ENCODE measurements at places on chromosomes 5 and 9.
A peak's percentile ranks its signal among the peaks of the same experiment; 100 is the strongest.

DNA sequence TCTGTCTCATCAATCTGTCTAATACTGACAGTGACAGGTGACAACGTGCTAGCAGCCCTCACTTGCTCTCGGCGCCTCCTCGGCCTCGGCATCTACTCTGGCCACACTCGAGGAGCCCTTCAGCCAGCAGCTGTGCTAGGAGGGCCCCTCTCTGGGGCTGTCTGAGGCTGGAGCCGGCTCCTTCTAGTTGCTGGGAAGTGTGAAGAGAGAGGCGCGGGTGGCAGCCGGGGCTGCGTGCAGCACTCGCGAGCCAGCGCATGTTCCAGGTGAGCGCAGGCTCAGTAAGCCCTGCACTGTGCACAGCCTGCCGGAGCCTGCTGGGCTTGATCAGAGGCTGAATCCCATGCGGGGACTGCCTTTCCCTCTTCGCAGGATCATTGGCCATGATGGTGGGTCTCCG lies 330.7 kb downstream of the CDH10 start:
- no peak for DNase-seq

- DNase-seq = no peak
These were observed 157.5 kb downstream of the COL23A1 start for GRCh38 chr5:178432421-178433272.

- no peak for DNase-seq
These were observed 75.7 kb downstream of the PIP5K1B start for GRCh38 chr9:68780720-68781119.

DNA sequence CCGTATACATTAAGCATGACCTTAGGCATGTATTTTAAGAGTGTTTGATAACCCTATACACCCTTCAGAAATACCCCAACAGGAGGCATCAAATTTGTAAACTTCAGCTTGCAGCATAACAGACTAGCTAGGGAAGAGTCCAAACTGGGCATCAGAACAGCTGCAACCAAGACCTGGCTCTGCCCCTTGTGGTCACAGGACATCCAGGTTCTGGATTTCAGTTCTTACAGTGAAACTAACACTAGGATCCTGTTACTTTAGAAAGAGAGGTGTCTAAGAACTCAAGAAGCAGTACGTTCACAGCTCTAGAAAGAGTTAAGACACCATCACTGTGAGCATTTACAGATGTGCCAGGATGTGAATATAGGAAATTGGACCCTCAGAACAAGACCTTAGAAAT lies 229.8 kb downstream of the BNC2 start:
- no peak for DNase-seq

- no peak for DNase-seq
These were observed 119.3 kb downstream of the SNCAIP start for GRCh38 chr5:122431298-122431697.

DNA sequence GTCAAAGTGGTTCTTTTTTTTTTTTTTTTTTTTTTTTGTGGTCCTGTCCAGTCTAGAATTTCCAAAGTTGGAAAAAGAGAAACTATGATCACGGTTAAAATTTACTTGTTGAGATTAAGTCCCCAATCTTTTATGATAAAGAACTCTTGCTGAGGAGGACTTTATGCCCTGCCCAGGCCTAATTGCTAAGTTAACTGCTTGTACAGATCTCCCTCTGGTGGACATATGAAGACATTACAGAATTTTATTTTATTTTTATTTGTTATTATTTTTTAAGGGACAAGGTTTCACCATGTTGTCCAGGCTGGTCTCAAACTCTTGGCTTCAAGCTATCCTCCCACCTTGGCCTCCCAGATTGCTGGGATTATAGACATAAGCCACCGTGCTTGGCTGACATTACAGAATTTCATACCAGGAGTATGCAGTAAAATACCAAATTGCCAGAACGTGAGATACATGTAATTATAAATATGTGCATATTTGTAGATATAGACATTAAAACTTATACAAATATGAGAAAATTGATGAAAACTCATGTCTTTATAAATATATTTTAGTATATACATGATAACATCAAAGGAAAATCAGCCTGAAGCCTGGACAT lies 91.2 kb downstream of the RFK start:
- DNase-seq = no peak

GRCh38 chr9:69532396-69532795 lies 139.8 kb downstream of the APBA1 start:
- no peak for DNase-seq

GRCh38 chr5:169701910-169702451 lies 64.9 kb downstream of the DOCK2 start:
- no peak for DNase-seq

DNA sequence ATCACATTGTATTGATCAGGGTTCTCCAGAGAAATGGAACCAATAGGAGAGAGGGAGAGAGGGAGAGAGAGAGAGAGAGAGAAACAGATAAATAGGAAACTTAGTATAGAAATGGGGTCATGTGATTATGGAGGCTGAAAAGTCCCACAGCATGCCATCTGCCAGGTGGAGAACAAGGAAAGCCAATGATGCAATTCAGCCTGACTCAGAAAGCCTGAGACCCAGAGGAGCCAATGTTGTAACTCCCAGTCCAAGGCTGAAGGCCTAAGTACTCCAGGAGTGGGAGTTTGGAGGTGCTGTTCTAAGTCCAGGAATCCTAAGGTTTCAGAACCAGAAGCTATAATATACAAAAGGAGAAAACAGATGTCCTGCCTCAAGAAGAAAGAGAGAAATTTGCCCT lies 48.4 kb upstream of the ISOC1 start:
- no peak for DNase-seq

- no peak for DNase-seq
These were observed 49.5 kb upstream of the SARDH start for GRCh38 chr9:133787754-133788025.

- peak; percentile 85 for DNase-seq
These were observed 17.2 kb upstream of the SIL1 start for GRCh38 chr5:139215107-139215975.

DNA sequence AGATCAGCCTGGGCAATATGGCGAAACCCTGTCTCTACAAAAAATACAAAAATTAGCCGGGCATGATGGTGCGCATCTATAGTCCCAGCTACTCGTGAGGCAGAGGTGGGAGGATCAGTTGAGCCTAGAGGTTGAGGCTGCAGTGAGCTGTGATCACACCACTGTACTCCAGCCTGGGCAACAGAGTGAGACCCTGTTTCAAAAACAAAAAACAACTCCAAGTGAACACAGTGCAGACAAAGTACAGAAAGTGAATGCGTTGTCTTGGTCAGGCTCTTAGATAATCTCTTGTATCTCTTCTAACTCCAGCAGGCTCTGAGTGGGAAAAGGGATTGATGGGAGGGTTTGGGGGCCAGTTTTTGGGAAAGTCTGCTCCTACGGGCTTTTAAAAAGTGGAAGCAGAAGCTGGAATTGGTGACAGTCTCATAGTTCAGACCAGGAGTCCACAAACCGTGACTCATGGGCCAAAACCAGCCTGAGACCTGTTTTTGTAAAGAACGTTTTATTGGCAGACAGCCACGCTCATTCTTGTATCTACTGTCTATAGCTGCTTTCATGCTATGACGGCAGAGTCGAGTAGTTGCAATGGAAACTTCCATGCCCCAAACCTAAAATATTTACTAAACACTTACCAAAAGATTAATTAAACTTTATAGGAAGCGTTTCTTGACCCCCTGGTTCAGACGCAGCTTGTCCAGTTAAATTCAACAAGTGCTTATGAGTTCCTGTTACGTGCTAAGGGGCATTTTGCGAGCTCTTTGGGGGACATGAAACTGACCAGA lies 32.9 kb downstream of the NDST1 start:
- no peak for DNase-seq

GRCh38 chr5:136484808-136485325 lies 119.5 kb upstream of the TRPC7 start:
- DNase-seq = no peak

DNA sequence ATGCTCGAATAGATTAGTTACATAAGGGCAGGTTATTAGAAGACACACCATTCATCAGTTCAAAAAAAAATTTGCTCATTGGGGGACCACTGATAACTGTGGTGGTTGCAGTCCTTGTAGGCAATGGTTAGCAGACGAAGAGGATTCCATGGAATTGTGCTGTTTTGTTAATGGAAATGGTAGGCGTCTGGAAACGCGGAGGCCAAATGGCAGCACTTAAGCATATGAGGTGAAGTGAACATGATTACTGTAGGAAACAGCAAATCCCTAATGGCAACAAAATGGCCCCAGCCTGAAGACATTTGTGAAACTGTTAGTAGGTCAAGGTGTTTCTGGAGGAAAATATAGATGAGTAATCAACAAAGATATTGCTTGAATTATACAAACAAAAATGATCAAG lies 535.4 kb upstream of the PTPRD start:
- no peak for DNase-seq

GRCh38 chr9:38670542-38671371 lies 49.2 kb downstream of the FAM240B start:
- DNase-seq = no peak

DNA sequence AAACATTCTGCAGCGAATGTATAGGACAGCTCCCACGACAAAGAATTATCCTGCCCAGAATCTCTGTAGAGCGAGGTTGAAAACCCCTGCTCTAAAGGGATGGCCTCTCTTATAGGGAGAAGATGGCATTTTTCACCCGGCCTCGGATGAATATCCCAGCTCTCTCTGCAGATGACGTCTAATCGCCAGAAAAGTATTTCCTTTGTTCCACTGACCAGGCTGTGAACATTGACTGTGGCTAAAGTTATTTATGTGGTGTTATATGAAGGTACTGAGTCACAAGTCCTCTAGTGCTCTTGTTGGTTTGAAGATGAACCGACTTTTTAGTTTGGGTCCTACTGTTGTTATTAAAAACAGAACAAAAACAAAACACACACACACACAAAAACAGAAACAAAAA lies 17.4 kb upstream of the RARS1 start:
- DNase-seq = no peak

DNA sequence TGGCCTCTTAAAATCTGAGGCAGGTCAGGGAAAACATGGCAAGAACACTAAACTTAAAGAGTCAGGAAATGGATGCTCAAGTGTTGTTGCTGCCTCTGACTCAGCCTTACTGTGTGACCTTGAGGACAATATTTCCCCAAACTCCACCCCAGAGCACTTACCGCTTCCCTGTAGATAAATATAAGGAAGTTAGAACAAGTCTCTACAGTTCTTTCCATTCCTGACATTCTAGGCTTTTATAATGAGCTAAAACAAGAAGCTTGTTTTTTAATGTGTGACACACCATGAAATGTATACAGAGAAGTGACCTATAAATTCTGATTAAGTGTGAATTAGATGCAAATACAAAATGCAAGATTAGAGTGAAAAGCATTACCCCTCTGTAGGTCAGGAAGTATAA lies 129.3 kb downstream of the GRIA1 start:
- DNase-seq = no peak

GRCh38 chr5:135920199-135920598 lies 24.6 kb upstream of the IL9 start:
- no peak for DNase-seq

- DNase-seq = no peak
These were observed 110.4 kb upstream of the ZNF462 start for GRCh38 chr9:106752581-106752980.

Measured in NCI-H1048 (cell line).